ENCODE measurements at places on chromosomes 2 and 18. TPM values are rescaled to one million over a fixed set of nuclear protein-coding genes. Genes with fewer than 3 reads are reported as not detected.
A peak's percentile ranks its signal among the peaks of the same experiment; 100 is the strongest.

Gene CDH19
- not detected for total RNA-seq

Gene ACOXL
- not detected for total RNA-seq

Gene SOS1
- total RNA-seq: 6.8 TPM

Gene RIT2
- 0.37 TPM for total RNA-seq

GRCh38 chr2:142974288-142975024 lies 97.0 kb downstream of the KYNU start:
- DNase-seq: peak; percentile 65

GRCh38 chr2:66929632-66930338 lies 467.3 kb upstream of the ETAA1 start:
- peak; percentile 80 for DNase-seq

DNA sequence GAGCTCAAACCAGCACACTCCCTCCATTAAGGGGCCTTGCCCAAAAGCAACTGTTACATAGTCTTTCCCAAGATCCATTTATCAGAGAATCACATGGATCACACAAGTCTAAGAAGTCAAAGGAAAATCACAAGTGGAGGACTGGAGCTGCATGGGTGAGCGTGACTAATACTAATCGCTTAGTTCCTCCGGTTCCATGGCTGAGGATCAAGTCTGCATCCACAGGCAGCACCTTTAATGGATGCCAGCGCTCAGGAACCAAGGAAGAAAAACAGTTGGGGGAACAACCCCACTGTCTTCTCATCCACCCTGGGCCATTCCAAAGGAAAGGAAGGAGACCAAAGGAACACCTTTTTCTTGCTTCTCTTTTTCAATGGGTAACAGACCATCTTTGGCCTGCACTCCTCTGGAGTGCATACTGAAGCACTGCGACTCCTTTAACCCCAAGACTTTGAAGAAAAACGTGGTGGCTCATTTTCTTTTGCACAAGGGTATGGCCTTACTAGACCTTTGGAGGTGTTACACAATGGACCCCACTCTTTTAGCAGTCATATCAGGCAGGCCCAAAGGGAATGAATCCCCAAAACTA lies 9.2 kb upstream of the WDR33 start:
- no peak for DNase-seq

GRCh38 chr18:12597760-12598159 lies 60.1 kb downstream of the SPIRE1 start:
- peak; percentile 84 for DNase-seq

All from M059J (cell line).